ENCODE measurements at places on chromosomes 3 and 15.

DNA sequence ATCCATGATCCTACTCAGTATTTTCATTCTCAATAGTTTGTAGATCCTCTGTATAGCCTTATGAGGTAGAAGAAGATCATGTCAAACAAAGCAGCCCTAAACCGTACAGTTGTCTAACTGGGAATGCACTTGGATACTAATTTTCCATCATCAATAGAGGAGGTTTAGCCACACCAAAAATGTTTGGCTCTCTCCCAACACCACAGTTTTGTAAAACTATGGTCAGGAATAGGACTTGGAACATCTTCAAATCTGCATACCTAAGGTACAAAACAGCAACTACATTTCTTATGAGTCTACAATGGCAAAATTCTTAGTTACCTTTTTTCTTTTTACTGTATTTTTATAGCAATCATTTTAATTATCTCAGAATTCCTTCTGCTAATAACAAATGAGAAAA is 1001.6 kb downstream of the ROBO2 start:
- H3K27me3 ChIP-seq, result peaks cover 7% of the 10 kb centered on the region
- no peak overlapping the region for H3K4me3 ChIP-seq
- H3K27ac ChIP-seq, result no peak overlapping the region

DNA sequence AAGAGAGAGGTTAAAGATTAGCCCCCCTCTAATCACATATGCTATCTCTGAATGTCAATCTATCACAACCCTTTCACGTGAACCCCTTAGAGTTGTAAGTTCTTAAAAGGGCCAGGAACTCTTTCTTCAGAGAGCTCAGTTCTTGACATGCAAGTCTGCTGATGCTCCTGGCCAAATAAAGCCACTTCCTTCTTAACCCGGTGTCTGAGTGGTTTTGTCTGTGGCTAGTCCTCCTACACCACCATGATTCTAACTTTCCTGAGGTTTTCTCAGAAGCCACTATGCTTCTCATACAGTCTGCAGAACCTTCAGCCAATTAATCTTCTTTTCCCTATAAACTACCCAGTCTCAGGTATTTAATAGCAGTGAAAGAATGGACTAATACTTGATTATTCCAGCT is 231.1 kb upstream of the CNTN6 start:
- H3K27ac ChIP-seq, result no peak overlapping the region
- no peaks in the 10 kb centered on the region for H3K27me3 ChIP-seq
- DNase-seq, result no peak
- no peaks in the 10 kb centered on the region for H3K4me1 ChIP-seq

DNA sequence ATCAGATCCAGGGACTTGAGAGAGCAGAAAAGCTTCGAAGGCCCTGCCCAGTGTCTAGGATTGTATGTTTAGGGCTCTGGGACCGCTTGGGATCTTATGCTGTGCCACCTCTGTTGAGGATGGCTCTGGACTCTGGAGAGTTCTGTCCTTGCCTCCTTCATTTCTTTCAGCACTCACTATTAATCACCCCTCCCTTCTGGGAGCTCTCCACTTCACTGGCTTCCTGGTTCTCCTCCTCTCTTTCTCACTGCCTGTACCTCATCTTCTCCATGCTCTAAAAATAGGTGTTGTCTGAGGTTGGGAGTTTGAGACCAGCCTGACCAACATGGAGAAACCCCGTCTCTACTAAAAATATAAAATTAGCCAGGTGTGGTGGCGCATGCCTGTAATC is 17.3 kb downstream of the MAPKBP1 start:
- peaks cover 8% of the 10 kb centered on the region for H3K4me1 ChIP-seq
- no peak overlapping the region for H3K4me3 ChIP-seq
- DNase-seq, result no peak
- H3K36me3 ChIP-seq, result no peaks in the 10 kb centered on the region

- no peak overlapping the region for H3K4me3 ChIP-seq
- no peak overlapping the region for H3K27ac ChIP-seq
- H3K27me3 ChIP-seq, result no peaks in the 10 kb centered on the region
- DNase-seq, result no peak
These were observed 15.8 kb downstream of the SLC9A9 start for GRCh38 chr3:143832433-143832832.

- no peak overlapping the region for H3K4me3 ChIP-seq
- H3K36me3 ChIP-seq, result no peaks in the 10 kb centered on the region
- no peak overlapping the region for H3K27ac ChIP-seq
- H3K4me1 ChIP-seq, result no peaks in the 10 kb centered on the region
- H3K27me3 ChIP-seq, result no peaks in the 10 kb centered on the region
- no peak for DNase-seq
These were observed 79.8 kb upstream of the IGF1R start for GRCh38 chr15:98568382-98569017.

DNA sequence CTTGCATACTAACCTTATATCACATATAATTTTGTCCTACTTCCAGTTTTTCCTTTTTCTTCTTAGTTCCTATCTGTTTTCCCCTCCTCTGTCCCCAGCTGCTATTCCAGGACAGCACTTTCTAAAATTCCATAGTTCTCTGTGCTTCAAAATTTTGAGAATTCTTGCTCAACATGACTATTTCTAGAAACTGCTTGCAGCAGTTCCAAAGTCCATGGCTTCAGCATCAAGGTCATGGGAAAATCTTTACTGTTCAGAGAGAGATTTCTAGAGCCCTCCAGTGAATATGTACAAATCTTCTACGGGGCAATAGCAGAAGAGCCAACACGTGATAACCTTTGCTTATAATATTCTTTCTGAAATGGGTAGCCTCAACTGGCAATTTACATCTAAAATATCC is 76.1 kb upstream of the PHLDB2 start:
- no peaks in the 10 kb centered on the region for H3K36me3 ChIP-seq
- no peak overlapping the region for H3K27ac ChIP-seq
- no peaks in the 10 kb centered on the region for H3K27me3 ChIP-seq
- no peak overlapping the region for H3K4me3 ChIP-seq
- H3K4me1 ChIP-seq, result no peaks in the 10 kb centered on the region
- no peak for DNase-seq

DNA sequence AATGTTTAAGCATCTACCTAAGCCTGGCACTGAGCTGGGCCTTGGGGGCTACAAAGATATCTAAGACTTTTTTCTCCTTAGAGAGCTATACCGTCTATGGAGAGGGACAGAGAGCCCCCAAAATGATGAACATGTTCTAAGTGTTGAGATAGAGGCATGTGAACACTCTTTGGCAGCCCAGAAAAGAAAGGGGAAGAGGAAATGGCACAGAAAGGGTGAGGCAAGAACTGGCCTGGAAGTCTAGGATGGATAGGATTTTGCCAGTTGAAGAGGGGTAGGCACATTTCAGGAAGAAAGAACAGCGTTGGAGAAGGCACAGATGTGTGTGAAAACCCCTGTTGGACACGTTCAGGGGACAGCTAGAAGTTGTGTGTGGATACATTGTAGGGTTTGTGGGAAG is 276.2 kb upstream of the LRRFIP2 start:
- no peak for DNase-seq
- no peak overlapping the region for H3K4me3 ChIP-seq
- no peak overlapping the region for H3K27ac ChIP-seq
- H3K27me3 ChIP-seq, result peaks cover 30% of the 10 kb centered on the region
- peaks cover 10% of the 10 kb centered on the region for H3K4me1 ChIP-seq
- H3K36me3 ChIP-seq, result no peaks in the 10 kb centered on the region

DNA sequence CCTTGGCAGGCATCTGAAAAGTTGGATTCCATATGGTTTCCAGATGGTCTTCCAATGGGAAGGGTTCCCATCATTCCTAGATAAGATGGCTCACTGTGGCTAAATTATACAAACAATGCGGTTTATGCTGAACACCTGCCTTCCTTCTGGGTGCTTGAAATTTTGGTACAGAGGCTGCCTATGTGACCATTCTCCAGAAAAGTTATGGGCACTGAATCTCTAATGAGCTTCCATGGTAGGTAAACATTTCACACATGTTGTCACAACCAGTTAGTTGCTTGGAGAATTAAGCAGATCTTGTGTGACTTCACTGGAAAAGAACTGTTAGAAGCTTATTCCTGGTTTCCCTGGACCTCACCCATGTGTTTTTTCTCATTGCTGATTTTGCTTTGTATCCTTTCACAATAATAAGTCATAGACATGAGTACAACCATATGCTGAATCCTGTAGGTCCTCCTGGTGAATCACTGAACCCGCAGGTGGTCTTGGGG is 30.1 kb downstream of the PLOD2 start:
- no peaks in the 10 kb centered on the region for H3K36me3 ChIP-seq
- no peak overlapping the region for H3K27ac ChIP-seq
- H3K4me3 ChIP-seq, result no peak overlapping the region
- no peak for DNase-seq

DNA sequence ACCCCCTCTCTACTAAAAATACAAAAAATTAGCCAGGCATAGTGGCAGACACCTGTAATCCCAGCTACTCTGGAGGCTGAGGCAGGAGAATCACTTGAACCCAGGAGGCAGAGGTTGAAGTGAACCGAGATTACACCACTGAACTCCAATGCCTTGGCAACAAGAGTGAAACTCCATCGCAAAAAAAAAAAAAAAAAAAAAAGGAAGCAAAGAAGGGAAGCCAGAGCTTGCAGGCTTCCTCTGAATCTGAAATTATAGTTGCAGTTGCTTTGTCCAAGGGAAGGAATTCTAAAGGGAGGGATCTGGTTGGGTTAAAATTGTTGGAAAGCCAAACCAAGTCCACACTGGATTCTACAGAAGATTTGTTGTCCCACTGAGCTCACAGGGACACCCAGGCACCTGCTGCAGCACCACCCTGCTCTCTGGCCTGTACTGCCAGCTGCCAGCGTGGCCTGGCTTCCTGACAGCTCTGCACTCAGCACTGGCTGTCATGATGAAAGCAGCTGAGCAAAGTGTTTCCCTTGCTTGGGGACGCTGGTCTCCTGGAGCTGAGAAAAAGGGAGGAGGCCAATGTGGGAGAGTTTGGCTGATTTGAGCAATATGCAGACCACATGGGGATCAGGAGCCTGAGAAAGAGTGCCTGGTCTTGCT is 88.8 kb upstream of the HES1 start:
- H3K4me1 ChIP-seq, result no peaks in the 10 kb centered on the region
- no peaks in the 10 kb centered on the region for H3K27me3 ChIP-seq
- no peak for DNase-seq
- H3K4me3 ChIP-seq, result no peak overlapping the region

DNA sequence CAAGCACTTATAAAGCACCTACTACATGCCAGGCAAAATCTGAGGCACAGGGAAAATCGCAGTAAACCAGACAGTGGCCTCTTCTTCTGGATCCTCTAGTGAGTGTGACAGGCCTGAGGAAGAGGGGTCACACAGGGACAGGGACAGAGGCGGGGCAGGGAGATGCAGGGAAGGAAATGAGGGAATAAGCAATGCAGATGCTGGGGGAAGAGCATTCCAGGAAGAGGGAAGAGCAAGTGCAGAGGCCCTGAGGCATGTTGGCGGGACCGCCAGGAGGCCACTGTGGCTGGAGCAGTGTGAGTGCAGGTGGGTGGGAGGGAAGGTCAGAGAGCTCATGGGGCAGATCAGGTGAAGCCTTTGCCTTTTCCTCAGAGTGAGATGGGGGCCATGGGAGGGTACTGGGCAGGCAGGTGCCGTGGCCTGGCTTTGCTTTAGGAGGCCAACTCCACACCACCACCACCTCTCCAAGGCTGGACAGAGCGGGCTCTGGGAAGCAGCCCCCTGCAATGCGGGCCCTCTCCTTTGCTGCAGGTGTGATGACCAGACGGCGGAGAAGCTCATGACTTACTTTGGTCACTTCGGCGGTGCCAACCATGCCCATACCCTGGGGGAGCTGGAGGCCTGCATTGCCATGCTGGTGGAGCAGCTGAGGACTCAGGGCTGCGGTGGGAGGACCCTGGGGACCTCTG is 26.8 kb upstream of the GP9 start:
- H3K4me1 ChIP-seq, result no peaks in the 10 kb centered on the region
- no peak overlapping the region for H3K27ac ChIP-seq
- no peaks in the 10 kb centered on the region for H3K27me3 ChIP-seq
- no peak overlapping the region for H3K4me3 ChIP-seq
- DNase-seq, result no peak
- no peaks in the 10 kb centered on the region for H3K36me3 ChIP-seq

- DNase-seq, result no peak
- H3K36me3 ChIP-seq, result no peaks in the 10 kb centered on the region
- no peak overlapping the region for H3K27ac ChIP-seq
- no peaks in the 10 kb centered on the region for H3K4me1 ChIP-seq
These were observed 255.1 kb upstream of the WNT5A start for GRCh38 chr3:55742022-55742831.

Data from endodermal cell (in vitro differentiated cells).